ENCODE measurements at places on chromosomes 7 and 10. TPM values are rescaled to one million over a fixed set of nuclear protein-coding genes. Genes with fewer than 3 reads are reported as not detected.

Gene THNSL1
- polyA plus RNA-seq: 2.1 TPM

Gene CHAT
- 0.14 TPM for polyA plus RNA-seq

Gene PLXDC2
- polyA plus RNA-seq: 25.9 TPM

Gene ZNF92
- polyA plus RNA-seq: 3.0 TPM

GRCh38 chr7:22156205-22156604, 200.7 kb downstream of the RAPGEF5 start:
- no peak for DNase-seq

DNA sequence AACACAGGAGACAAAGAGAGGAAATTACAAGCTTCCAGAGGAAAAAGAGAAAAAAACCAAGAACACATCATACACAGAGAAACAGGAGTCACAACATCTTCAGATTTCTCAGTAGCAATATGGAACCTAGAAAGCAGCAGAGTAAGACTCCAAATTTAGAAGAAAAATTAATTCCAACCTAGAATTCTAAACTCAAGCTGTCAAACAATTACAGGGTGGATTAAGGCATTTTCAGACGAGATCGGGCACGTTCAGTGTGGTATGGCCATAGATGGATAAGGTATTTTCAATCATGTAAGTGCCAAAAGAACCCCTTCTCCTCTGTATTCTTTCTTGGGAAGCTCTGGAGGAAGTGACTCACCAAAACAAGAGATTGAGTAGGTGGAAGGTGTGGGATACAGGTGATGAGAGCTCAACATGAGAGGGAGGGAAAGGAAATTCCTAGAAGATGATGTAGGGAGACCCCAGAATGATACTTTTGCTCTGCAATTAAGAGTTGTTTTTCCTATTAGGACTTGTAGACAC, 51.6 kb downstream of the FAM204A start:
- DNase-seq: no peak

GRCh38 chr7:66682350-66683093, 53.8 kb downstream of the KCTD7 start:
- DNase-seq: no peak

GRCh38 chr7:91628742-91629141, 251.8 kb downstream of the MTERF1 start:
- DNase-seq: no peak

DNA sequence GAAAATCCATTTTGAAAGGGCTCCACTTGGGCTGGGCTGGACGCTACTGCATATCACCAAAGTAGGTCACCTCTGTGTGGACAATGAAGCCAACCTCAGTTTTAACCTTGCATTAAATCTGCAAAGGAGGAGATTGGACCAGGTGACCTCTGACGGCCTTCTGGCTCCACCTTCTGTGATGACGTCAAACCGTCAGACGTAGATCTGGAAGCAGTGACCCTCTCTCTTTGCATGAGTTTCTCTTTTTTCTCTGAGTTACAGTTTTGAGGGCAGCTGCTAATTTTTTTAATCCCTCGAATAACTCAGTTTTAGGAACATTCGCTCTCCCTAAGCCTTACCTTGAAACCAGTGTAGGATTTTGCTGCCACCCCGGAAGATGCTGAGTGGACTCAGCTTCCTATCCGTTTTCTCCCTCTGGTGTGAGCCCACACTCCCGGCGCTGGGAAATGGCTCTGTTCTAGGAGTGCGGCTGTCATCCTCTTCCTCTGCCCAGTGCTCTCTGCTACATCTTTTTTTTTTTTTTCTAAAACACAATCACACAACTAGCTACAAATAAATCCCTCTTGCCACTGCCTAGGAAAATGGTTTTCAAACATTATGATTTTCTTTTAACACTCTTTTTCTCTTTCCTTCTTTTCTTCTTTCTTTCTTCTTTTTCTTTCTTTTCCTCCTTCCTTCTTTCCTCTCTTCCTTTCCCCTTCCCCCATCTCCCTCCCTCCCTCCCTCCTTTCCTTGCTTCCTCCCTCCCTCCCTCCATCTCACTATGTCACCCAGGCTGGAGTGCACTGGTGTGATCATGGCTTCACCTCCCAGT, 27.7 kb upstream of the NMT2 start:
- no peak for DNase-seq

GRCh38 chr10:97261183-97261582, 31.3 kb downstream of the ARHGAP19 start:
- DNase-seq: no peak

- DNase-seq: no peak
Measured at GRCh38 chr10:13989616-13990015, 341.1 kb downstream of the FRMD4A start.

DNA sequence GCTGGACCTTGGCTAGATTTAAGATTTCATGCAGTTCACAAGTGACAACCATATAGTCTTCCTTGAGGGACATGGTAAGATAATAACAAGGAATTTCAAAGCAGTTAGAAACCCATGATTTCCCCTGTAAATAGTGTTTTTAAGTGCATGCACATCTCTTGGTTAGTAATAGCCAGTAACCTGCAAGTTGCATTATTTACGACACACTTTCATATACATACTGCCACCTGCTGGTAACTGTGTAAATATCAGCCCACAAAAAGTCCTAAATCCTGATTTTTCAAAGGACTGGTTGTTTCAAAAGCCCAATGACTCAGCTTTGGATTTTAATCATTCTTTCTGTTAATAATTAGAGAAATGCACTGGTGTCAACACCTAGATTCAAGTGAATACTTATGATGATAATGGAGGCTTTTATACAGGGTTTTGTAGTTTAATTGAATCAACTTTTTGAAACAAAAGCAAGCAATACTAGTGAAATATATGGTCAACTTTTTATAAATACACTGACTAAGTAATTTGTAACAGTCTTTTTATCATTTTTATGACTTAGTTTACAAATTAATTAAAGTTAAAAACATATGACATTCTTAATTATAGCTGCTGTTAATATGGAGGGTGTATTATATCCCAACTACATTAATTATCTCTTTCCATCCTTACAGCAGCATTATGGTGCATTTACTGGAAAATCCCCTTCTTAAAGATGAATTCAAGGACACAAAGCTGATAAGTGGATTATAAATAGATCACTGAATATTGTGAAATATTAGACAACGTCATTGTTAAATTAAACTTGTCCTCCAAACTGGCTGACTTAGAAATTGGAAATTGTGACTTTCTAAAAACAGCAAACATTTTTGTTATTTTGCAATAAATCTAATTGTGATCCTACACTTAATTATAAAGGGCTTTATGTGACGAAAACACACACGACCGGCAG, 367.7 kb upstream of the SEMA3D start:
- peak; percentile 32 for DNase-seq

DNA sequence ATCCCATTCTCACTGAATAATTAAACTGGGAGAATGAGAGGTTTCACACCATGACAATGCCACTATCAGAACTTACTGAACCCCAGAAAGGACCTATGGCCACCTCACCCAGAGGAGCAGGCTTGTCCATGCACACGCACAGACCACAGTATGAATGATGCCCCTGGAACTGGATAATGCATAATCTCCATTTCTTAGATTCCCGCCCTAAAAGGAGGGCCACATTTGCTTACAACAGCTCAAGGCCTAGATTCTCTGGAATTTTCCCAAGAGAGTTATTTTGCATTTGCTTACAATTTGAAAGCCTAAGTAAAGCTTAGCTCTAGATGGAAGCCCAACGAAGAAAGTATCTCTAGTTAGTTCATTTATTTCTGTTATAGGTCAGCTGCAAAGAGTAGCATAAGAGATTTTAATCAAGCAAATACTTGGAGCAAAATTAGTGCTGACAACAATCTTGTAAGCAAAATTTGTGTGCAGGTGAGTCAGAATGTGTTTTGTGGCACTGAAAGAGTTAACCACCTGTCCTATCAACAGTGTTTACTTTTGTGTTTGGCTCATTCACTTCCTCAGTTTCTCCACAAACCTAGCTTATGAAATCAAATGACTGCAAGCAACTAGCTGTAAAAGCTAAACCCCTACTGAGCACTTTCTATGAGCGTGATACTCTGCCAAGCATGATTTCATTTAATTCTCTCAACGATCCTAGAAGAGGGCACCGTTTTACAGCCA, 32.1 kb downstream of the ELMO1 start:
- no peak for DNase-seq
